ENCODE measurements at places on chromosomes 4 and X. TPM values are rescaled to one million over a fixed set of nuclear protein-coding genes. Genes with fewer than 3 reads are reported as not detected.

Gene PCDH7
- not detected for total RNA-seq

- H3K4me1 ChIP-seq: no peaks in the 10 kb centered on the region
- peaks cover 4% of the 10 kb centered on the region for H3K27me3 ChIP-seq
- no peak overlapping the region for H3K4me3 ChIP-seq
- H3K27ac ChIP-seq: no peak overlapping the region
Observed at GRCh38 chr4:10006231-10006600, 15.1 kb downstream of the SLC2A9 start.

Gene EVC2
- 6.8 TPM for total RNA-seq

DNA sequence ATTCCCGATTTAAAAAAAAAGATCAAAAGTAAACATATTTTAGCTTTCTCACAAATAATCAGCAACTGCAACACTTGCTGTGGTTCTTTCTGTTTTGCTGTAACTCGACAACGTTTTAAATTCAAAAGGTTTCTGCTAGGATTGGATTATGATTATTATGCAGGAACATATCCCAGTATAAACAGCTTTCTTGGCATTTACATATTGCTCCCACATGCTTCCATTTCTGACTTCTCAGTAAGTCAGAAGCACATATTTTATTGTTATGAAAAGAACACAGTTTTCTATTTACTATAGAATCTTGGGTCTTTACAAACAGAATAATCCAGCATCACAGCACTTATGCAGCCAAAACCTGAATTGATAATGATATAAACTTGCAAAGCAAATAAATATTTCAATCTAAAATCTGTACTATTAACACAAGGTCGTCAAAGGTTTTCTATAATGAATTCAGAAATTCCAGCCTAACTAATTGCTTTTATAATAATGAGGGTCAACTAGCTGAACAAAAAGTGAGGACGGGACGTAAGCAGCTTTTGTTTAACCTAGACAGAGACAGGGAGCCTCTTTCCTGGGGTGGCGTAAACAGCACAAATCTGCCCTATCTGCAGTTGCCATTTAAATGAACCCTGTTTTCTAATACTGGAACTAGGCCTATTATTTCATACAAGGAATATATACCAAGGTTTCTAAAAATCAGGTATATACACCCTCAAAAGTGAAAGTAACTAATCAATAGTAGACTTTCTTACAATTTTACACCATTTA, 9.8 kb upstream of the PCDH18 start:
- no peak overlapping the region for H3K4me3 ChIP-seq
- DNase-seq: no peak
- no peak overlapping the region for H3K27ac ChIP-seq
- H3K27me3 ChIP-seq: no peaks in the 10 kb centered on the region

Gene BTK
- 10.0 TPM for total RNA-seq

DNA sequence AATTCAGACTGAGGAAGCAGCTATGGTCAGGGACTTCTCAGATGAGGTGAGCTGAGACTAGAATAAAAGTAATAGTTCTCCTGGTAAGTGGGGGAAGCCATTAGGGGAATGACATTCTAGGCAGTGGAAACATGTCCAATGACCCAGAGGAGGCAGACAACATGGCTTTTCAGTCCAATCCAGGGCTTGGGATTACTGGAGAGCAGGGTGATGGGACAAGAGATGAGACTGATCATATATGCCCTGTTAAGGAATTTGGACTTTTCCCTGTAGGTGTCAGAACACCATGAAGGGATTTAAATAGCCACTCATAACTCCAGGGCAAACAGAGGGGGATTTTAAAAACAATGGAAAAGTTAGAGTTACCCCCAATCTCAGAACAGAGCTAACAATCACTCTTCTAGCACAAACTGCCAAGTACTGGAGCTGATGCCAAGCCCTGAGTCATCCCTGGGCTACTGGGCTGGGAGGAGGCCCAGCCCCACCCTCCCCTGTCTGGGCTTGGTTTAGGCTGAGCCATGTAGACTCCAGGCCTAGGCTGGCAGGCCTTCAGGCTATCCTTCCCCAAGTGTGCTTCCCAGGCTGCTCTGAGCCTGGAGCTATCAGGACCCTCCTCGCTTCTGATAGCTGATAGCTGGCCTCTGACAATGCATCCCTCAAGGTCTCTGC, 22.7 kb upstream of the MSN start:
- H3K36me3 ChIP-seq: no peaks in the 10 kb centered on the region
- no peak overlapping the region for H3K4me3 ChIP-seq
- peaks cover 7% of the 10 kb centered on the region for H3K4me1 ChIP-seq
- DNase-seq: no peak
- no peak overlapping the region for H3K27ac ChIP-seq
- H3K27me3 ChIP-seq: no peaks in the 10 kb centered on the region

- no peaks in the 10 kb centered on the region for H3K4me1 ChIP-seq
- H3K4me3 ChIP-seq: no peak overlapping the region
Observed at GRCh38 chrX:8848911-8849310, 47.7 kb upstream of the FAM9A start.

- peak overlapping the region; percentile 56 for H3K27ac ChIP-seq
- no peak overlapping the region for H3K4me3 ChIP-seq
- no peaks in the 10 kb centered on the region for H3K27me3 ChIP-seq
- peaks cover 5% of the 10 kb centered on the region for H3K4me1 ChIP-seq
- H3K36me3 ChIP-seq: no peaks in the 10 kb centered on the region
Observed at GRCh38 chrX:37745354-37745753, 34.5 kb upstream of the CYBB start.
